ENCODE measurements at places on chromosomes 7 and 10.

DNA sequence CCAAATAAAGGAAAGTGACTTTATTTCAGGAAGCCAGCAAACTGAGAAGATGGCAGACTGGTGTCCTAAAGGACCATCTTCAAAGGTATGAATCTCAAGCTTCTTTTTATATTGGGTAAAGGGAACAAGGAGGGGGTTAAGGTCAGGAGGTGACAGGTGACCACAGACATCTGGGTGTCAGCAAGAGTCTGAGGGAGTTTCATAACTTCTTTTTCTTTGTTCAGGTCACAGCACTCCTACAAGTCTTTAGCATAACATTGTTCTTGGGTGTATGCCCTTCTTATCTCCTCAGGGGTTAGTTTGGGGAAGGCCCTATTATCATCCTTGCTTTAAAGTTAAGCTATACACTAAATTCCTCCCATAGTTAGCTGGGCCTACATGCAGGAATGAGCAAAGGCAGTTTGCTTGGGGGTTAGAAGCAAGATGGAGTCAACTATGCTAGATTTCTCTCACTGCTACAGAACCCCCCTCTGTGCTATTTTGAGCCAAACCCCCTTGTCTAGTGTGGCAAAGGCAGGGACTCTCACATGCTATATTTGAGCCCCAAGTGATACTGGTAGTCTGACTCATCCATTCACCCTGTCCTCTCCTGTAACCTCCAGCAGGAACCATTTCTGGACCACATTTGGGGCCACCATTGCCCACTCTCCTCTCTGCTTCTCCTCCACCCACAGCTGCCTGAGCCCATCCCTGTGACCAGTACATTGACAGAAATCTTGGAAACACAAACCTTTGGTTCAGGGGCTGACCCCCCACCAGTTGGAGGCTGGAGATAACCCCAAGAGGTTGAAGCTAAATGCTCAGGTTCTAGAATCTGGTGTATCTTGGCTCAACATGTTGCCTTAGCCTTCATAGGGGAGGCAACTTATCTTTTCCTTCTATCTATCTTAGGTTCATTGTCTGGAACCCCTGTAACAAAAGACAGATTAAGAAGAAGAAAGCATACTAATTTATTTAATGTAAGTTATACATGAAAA, 55.5 kb upstream of the LRGUK start:
- no peak for DNase-seq

- no peak for DNase-seq
These were observed 69.6 kb downstream of the AKAP9 start for GRCh38 chr7:92010215-92010614.

DNA sequence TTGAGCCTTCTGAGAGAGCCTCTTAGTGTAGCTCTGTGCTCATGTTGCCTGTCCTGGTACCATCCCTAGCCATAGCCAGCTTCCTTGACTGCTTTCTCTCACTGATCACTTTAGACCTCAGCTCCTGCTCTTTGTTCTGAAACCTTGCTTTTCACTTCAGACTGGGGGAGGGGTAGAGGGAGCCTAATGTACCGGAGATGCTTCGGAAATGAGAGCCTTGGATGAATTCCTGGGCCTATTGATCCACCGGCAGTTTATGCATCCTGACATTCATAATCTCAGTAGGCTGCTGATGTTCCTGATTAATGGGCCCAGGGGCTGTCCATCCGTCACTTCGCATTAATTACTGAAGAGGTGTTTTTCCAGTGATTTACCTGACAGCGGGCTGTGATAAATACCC, 38.8 kb downstream of the R3HCC1L start:
- DNase-seq, result no peak

DNA sequence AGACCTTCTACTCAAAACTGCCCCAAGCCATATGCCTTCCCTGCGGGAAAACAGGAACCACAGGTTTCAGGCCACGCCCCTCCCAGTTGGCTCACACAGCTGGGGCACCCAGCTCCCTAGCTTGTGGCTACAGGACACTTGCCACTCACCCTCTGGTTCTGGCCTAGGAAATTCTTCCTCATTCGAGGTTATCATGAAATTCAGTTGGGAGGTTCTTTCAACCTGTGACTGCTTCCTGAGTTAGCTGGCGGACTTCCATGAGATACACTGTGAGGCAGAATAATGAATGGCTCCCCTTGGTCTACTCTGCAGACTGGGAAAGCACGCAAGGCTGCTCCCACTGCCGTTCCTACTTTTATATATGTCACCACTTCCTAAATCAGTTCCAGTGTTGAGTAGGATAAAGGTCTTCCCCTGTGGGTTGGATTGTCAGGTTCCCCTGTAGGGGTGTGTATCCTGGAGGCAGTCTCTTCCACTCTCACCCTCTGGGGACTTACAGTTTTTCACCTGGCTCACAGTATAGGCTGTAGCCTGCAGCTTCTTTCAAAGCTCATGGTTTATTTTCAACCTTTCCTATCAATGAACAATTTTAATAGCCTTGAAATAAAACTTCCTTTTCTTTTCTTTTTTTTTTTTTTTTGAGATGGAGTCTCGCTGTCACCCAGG, 37.0 kb downstream of the GPR22 start:
- no peak for DNase-seq

DNA sequence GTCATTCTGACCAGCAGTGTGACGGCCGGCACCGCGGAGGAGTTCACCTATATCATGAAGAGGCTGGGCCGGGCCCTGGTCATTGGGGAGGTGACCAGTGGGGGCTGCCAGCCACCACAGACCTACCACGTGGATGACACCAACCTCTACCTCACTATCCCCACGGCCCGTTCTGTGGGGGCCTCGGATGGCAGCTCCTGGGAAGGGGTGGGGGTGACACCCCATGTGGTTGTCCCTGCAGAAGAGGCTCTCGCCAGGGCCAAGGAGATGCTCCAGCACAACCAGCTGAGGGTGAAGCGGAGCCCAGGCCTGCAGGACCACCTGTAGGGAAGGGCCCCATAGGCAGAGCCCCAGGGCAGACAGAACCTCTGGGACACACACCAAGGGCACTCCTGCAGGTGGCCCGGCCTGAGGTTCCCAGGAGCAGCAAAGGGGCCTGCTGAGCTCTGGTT, 9.0 kb downstream of the RBP3 start:
- no peak for DNase-seq

GRCh38 chr7:151243408-151244195, 4.9 kb downstream of the SMARCD3 start:
- DNase-seq, result no peak

DNA sequence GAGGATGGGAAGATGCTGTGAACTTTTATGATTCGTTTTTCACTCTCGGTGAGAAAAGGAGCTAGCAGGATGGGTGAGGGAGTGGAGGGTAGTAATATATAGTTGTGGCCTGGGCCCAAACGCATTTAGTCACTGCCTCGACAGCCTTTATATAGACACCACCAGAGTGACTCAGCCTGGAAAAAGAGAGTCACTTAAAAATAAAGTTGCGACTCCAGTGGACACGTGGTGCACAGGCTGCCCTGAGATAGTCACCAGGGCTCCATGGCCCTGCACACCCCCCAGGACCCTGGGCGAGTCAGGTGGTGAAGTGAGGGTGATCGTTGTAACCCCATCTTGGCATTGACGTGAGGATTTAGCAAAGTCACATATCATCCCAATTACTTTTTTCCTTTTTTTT, 106.7 kb downstream of the CUX1 start:
- no peak for DNase-seq

DNA sequence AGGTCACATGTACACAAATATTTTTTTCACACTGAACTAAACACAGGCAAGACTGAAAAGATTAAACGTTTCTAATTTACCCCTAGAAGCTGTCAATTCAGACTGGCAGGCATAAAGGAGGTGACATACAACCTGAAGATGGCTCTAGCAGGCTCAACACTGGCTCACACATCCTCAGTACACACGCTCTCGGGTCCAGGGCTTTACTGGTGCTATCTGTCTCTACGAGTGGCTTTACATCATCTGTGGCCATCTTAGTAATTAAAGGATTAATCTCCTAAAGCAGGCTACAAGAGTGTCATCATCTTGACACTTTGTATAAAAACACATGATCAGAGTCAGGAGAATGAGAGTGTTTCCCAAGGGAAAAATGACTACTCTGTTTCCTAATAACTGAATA, 57.3 kb downstream of the COPG2 start:
- DNase-seq, result no peak

DNA sequence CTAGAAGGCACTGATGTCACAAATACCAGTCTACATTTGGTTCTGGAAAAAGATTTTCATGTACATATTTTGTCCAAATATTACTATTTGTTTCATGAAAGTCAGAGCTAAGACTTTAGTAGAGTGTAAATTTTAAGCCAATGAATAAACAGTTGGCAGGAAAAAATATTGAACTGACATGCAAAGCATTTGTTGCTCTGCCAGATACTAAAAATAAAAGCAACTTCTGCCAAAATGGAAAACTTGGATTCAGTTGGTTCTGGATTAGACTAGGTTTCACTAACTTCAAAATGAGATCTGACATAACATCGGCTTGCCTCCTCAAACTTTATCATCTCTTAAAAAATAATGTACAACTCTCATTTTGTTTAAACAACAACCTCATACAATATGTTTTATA, 34.9 kb downstream of the FAM204A start:
- no peak for DNase-seq

DNA sequence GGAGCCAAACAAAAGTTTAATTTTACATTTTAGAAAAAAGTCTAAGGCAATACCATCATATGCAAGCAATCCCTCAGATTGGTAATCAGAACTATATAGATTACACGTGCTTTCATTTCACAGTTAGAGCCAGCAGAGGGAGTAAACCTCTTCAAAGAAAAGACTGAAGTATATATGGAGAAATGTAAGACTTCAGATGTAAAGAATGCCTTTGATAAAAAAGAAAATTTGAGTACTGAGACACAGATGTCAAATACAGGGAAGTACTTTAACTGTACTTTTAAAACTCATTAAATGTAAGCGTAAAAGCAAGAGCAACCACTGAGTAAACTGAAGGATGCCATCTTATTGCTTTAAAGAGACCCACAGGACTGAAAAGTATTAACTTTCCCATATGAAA, 101.4 kb upstream of the FAM133B start:
- DNase-seq, result no peak

DNA sequence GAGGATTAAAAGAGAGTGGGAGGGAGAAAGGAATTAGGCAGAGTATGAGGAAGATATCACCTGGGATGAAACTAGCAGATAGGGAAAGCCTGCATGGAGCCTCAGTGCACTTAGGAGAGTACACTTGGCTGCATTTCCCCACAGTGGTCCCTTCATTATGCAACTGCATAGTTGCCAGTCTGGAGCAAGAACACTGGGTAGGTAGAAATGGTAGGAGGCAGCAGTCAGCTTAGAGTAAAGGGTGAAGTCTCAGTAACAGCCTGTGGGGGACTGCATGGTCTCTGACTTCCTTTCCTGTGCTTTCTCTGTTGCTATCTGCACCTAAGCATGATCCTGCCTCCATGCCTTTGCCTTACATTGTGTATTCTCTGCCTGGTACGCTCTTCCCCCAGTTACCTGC, 14.0 kb upstream of the PCGF5 start:
- DNase-seq, result no peak

- no peak for DNase-seq
These were observed 3.7 kb upstream of the IFIT1B start for GRCh38 chr10:89373916-89374711.

DNA sequence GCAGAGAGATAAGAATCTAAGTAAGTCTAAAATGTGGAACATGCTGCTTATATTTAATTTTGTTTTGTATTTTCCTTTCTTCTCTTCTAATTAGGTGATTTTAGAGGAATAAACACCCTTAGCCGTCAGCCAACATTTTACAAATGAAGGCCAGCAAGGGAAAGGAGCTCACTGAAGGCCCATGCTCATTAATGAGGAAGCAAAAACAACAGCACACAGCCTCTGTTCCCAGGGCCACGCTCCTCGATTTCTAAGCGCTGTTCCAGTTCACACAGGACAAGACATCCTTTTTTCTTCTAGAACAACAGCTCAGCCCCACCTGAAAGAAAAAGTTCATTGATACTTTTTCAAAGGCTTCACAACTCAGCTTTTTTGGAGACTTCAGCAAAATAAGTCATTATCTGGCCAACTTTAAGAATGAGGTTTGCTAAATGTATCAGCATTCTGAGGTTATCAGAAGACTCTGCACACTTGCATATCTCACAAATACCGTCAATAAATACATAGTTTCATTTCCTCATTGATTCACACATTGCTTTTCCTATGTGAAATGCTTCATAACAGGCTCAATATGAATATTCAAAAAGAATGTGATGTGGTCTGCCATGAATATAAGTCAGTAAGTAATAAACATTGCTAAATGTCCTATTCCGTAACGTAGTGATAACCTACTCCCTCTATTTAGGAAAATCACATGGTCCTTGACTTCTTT, 34.8 kb upstream of the SFMBT2 start:
- no peak for DNase-seq

- DNase-seq, result no peak
These were observed 9.2 kb upstream of the FOXP2 start for GRCh38 chr7:114405427-114405826.

GRCh38 chr7:17758008-17758407, 182.3 kb downstream of the SNX13 start:
- DNase-seq, result no peak

DNA sequence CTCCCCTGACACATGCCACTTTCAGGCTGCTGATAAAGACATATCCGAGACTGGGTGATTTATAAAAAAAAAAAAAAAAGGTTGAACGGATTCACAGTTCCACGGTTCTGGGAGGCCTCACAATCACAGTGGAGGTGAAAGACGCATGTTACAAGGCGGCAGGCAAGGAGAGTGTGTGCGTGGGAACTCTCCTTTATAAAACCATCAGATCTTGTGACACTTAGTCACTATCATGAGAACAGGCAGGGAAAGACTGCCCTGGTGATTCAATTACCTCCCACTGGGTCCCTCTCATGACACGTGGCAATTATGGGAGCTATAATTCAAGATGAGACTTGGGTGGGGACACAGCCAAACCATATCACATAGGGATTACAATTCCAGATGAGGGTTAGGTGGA, 181.5 kb downstream of the TCERG1L start:
- no peak for DNase-seq

DNA sequence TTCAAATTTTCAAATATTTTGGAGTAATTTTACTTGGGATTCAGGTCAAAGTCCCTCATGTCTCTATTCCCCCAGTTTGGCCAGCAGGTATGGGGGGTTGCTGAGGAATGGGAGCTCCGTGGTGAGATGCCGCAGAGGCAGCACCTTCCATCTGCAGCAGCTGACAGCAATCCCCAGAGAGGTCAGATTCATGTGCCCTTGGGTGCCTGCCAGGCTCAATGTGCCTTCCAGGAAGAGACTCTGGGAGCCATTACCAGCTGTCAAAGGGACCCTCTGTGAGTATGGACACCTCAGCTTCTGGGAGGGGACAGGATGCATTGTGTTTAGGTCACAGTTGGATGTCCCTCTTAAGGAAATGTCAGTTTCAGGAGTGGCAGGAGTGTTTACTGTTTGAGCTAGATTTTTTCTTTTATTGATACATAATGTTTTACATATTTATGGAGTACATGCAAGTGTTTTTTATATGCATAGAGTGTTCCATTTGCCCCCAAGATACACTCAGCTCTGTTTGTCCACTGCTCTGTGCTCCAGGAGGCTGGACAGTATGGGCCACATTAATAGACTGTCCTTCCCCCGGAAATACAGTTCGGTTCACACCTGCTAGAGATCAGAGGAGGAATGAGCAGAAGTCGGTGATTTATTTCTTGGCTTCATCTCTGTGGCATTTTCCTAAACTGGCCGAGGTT, 75.3 kb upstream of the GRB10 start:
- no peak for DNase-seq

GRCh38 chr7:34844936-34845665, 187.1 kb downstream of the NPSR1 start:
- DNase-seq, result no peak

- DNase-seq, result peak; percentile 58
These were observed at the start of gene MINPP1 for GRCh38 chr10:87504640-87505365. MINPP1 (plus strand) TSS chr10:87504893; CDS start chr10:87504916, 23 bp downstream.

- no peak for DNase-seq
These were observed 171.0 kb downstream of the GRID1 start for GRCh38 chr10:86195521-86196157.

All from activated CD4-positive, alpha-beta T cell treated with anti-CD3 and anti-CD28 coated beads for 1 hour (primary cell).